ENCODE measurements at places on chromosomes 5 and 9.

GRCh38 chr9:132006677-132007370 is 72.8 kb downstream of the MED27 start:
- no peak for DNase-seq

- no peak for DNase-seq
Measured at GRCh38 chr5:113043491-113043931, 66.9 kb downstream of the DCP2 start.

DNA sequence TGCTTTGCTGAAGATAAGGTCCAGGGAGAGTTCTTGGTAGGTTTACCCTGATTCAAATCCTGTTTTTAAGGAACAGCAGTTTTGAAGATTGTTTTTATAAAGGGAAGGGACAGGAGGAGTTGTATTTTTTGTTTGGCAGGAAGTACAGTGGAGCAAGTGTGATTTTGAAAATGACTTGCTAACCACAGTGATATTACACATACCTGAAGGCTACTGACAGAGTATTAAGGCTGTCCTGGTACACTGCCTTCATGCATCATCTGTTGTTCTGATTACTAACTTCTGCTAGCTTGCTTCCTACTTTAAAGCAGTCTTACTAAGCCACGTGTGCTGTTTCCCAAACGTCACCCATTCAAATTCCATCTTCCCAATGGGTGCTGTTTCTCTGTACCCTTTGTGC is 559.5 kb upstream of the SGCD start:
- no peak for DNase-seq

DNA sequence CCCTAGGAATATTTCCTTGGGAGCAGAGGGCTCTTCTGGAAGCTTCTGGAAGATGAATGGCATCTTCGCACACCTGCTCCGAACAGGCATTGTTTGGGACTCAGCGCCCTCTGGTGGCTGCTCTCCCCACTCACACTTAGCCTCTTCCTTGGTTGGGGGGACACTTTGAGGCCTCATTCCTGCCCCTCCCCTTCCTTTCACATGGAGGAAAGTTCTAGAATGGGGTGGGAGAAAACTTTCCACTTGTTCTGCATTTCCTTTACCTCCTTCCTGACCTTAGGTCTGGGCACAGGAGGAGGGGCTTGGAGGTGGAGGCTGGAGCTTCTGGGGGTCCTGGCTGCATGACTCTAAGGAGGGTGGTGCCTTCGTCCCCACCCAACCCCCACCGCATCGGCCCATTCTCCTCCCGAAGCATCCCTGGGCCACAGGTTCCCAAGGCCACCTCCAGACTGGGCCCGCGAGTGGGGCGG is 19.3 kb upstream of the SMIM32 start:
- DNase-seq, result peak; percentile 68

- DNase-seq, result no peak
Measured at GRCh38 chr9:88664773-88665172, 129.8 kb downstream of the NXNL2 start.

- DNase-seq, result no peak
Measured at GRCh38 chr5:126520593-126520953, 74.4 kb downstream of the ALDH7A1 start.

- DNase-seq, result peak; percentile 33
Measured at GRCh38 chr5:37838933-37839341, 904 bp downstream of the GDNF start.

- DNase-seq, result peak; percentile 36
Measured at GRCh38 chr5:72817671-72818266, 1.3 kb downstream of the TNPO1 start.

- DNase-seq, result no peak
Measured at GRCh38 chr9:81375187-81376100, 313.9 kb downstream of the TLE1 start.

DNA sequence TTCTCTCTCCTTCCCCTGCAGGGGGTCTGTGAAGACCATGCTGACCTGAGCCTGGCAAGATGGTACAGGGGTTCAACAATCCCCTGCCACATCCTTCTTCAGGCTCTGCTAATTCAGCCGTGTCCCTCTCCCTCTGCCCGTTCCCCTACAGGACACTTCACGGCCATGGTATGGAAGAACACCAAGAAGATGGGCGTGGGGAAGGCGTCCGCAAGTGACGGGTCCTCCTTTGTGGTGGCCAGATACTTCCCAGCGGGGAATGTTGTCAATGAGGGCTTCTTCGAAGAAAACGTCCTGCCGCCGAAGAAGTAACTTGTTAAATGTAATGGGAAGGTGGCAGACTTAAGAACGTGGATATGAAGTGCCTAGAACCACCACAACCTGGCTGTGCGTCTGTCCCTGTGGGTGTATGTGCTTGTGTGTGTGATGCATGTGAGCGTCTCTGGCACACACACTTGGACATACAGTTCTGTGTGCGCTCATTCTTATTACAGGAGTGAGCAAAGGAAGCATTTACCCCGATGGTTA is 6.9 kb upstream of the CCIN start:
- DNase-seq, result no peak

DNA sequence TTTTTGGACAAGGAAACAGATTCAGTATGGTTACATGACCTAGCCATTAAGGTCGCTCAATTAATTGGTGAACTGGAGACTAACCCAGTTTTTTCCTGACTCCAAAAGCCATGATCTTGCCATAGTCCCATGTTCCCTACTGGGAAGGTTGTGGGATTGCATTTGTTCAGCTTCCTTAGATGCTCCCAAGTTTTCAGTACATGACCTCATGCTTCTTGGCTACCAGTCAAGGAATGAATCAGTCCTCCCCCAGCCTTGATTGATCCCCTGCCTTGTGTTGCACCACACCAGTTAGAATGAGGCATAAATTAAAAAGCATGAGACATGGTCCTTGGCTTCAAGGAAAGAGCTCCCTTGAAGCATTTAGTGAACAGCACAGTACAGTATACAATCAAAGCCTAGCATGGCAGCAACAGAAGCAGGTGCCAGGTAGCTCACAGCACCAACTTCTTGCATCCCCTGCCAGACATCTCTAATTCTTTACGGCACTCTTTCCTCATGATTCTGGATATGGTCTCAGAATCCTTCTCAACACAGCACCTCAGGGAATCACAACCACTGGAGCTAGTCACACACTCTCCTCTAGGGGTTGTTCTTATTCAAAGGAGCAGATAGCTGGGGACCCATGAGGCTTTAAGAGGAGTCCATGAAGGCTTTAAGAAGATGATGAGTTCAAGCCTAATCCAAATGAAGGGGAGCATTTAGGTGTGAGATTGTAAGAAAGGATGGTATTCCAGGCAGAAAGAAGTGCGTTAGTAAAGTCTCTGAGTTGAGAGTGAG is 295.5 kb upstream of the CLINT1 start:
- peak; percentile 91 for DNase-seq

DNA sequence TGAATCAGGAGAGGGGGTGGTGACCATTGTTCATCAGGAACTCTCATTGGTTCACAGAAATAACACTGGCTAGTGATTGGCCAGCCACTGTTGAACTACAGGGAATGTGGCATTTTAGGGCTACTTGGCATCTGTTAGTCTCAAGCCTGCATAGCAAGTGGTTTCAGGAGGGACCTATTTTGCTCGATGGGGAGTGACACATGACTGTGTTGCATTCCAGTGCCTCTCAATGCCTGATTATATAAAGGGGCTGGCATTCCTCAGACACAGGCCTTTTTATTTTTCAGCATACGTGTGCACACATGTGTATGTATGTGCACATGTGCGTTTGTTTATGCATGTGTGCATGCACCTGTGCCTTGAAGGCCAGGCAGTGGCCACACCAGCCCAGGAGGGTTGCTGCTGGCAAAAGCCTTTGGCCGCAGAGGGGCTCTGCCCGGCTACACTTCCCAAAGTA is 23.2 kb downstream of the FGD3 start:
- DNase-seq, result peak; percentile 94

All from astrocyte of the hippocampus (primary cell).